ENCODE measurements at places on chromosomes 7 and 10.

DNA sequence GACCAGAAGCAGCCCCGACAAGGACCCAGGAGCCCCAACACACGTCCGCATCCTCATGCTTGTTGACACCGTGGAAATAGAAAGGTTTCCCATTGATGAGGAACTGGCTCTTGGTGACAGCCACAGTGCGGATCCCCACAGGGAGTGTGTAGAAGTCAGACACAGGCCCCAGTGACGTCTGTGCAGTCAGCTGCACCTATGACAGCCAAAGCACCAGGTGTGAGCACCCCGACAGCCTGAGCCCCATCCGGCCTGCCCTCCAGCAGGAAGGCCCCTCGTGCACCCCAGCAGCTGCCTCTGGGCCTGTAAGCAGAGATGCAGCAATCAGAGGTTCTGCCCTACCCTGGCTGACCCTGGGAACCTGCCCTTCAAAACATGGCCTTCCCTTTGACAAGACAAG, 7.1 kb downstream of the GUSB start:
- no peak for DNase-seq

- no peak for DNase-seq
These were observed 435.7 kb upstream of the PFKP start for GRCh38 chr10:2631557-2632205.

- DNase-seq, result no peak
These were observed 94.6 kb upstream of the FAM180A start for GRCh38 chr7:135843214-135843613.

DNA sequence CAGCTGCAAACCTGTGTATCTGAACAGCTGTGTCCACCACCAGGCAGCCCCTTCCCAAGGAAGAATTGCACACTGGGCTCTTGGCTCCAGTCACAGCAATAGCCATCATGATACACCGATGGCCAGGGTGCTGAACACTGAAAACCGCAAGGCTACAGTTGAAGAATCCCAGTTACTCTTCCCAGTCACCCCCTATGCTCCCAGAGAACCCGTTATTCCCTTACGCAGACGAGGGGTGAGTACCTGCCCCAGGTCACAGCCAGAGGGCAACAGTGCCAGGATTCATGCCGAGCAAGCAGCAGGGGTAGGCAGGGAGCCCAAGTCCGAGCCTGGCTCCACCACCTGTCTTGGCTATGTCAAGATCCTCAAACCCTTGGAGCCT, 57.8 kb downstream of the RASGEF1A start:
- no peak for DNase-seq

DNA sequence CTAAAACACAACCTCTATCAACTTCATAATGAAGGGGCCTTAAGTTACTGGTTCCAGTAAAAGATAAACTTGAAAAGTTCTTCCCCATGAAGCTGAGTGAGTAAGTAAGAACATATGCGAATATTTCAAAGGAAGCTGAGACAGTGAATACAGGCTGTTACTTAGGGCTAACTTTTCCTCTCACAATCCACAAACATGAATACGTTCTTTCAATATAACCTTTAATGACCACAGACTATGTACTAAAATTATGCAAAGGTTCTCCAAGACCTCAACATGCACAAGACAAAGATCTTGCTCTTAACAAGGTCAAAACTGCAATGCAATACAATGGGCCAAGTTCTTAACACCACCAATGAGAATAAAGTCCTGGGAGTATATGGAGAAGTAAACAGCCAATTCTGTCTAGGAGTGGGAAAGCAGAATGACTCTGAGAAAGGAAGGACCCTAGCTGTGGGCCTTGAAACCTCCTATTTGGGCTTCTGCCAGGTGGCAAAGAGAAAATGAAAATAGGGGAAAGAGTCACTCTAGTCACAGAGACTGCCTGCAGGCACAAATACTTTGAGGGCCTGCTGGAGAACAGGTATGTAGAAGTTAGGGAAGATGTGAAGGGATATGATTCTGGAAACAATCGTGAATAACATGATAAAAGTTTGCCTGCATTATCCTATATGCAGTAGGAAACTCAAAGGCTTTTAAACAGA, 43.7 kb downstream of the OSBPL3 start:
- DNase-seq, result no peak

- no peak for DNase-seq
These were observed 32.3 kb downstream of the CDK1 start for GRCh38 chr10:60810437-60811182.
